ENCODE measurements at places on chromosomes 2 and 18.

GRCh38 chr2:143893371-143893770 lies 626.5 kb downstream of the ZEB2 start:
- DNase-seq = no peak

DNA sequence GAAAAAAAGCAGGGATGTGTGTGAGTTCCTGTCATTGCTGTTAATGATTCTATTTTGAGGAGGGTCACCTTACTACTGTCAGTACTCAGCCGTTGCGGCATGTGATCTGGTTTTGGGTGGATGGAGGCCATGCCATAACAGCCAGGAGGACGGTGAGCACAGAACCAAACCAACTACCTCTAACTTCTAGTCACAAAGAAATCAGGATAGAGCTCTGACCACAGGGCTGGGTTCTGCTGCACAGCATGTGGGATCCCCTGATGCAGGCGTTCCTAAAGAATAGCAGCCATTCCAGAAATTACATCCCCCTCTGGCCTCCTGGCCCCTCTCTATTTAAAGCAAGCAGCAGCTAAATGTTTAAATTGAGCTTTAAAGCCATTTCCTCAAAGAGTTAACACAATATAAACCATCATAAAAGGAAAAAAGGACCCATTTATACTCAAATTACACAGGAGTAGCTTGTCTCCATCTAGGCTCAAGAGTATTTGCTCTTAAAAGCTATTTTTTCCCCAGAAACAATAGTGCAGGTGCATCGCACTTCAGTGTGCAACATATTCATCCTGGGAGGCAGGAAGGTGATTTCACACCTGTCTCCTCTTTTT lies 786.4 kb downstream of the RNF144A start:
- no peak for DNase-seq

DNA sequence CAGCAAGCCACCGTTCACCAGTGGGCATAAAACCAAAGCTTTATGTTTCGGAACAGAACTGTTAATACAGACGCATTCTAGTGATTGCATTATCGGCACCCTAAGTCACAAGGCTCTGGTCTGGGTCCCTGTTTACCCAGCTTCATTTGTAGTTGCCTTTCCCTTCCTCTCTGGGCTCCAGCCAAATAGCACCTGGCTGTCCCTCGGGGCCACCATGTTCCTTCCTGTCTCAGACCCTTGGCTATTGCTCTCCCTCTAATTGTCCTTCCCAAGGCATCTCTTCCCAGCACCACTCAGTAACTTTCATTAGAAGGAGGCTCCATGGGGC lies 75.3 kb downstream of the SDC1 start:
- DNase-seq = no peak

GRCh38 chr2:240638512-240639160 lies 13.4 kb downstream of the GPR35 start:
- DNase-seq = no peak

DNA sequence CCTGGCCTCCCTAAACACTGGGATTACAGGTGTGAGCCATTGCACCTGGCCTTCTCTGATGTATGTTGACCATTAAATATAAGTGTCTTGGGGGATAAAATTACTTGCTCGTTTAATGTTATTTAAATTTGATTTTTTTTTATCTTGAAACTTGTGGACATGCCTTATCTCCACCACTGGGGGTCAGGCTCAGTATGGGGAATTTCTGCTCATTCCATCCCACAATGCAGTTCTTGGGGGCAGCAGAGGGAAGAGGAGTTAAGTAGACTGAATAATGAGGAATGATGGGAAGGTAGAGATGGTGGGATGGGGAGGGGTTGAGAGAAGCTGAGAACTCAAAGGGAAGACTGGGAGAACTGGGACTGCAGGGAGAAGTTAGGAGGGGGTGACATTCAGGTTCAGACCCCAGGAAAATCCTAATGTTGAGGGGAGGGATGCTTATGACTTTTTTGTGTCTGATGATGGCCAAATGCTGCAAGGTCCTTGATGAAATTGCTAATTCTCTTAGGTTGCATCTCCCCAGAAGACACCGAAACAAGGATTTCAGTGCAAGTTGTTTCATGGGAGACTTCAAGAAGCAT lies 174.2 kb downstream of the MIB1 start:
- DNase-seq = no peak

DNA sequence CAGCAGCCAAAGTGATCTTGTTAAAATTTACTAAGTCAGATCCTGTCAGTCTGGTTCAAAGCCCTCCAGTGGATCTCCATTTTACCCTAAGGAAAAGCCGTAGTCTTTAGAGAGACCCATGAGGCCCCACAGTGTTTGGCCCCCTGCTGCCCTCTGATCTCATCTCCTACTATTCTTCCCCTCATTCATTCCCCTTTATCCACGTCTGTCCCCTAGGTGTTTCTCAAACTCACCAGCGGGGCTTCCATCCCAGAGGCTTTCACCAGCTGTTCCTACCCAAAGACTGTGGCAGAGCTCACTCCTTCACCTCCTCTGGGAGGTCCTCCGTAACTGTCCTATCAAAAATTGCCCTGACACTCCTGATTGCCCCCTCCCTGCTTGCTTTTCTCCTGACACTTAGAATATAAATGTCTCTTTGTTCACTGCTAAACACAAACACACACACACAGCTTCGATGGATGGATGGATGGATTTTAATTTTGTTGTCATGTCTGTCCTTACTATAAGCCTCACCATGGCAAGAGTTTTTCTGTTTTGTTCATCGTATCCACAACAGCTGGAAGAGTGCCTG lies 26.1 kb downstream of the LIMS1 start:
- no peak for DNase-seq

GRCh38 chr2:112646102-112646719 lies 472 bp downstream of the SLC20A1 start:
- no peak for DNase-seq

DNA sequence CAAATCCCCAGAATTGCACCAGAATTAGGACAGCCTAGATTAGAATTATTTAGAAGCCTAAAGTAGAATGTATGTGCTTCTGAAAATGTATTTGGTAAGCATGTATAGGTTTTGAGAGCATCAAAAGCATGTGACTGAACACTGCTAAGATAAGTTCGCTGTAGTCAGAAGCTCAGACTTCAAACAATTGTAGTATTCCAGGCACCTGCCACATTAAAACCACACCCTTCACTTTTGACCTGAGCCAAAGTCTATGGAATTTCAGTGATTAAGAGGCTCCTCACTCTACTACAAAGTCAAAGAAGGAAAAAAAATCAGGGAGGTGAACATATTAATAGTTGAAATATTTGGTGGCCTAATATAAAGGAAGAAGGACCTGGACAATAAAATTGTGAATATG lies 8.2 kb downstream of the KCNJ3 start:
- DNase-seq = no peak

- DNase-seq = no peak
Measured at GRCh38 chr2:467892-468647, 180.2 kb upstream of the ALKAL2 start.

DNA sequence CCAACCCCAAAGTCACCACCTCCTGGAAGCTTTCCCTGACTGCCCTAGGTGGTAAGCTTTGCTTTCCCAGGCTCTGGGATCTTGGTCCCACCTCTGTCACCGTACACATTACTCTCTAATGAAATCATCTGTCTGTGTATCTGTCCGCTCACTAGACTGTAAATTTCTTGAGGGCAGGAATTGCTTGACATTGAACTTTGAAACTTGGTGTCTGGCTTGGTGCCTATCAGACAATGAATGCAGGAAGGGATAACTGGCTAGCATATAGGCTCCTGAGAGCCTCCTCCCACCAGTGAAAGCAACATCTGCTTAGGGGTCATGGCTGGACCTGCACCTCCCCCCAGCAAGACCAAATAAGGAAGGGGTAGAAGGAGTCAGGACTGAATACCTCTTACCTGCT lies 155.7 kb downstream of the TNS1 start:
- DNase-seq = no peak

DNA sequence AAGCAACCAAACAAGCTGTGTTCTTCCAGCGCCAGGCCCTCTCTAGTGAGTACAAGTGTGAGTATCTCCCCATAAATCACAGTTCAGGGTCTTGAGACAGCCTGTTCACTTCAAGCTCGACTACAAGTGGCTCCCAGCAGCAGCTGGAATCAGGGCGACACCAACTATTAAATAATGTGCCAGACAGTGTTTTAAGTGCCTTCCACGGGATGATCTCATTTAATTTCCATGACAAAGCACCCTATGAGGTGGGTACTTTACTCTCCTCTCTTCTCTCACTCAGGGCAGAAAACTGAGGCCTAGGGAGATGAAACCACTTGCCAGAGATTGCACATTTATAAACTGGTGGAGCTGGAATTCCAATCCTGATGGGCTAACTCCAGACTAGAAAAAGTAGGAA lies 2.6 kb upstream of the FAM136A start:
- DNase-seq = no peak

GRCh38 chr2:2039826-2040225 lies 291.2 kb downstream of the MYT1L start:
- DNase-seq = no peak

GRCh38 chr2:234556848-234557573 lies 60.1 kb upstream of the ARL4C start:
- no peak for DNase-seq

- no peak for DNase-seq
Measured at GRCh38 chr2:11264818-11265217, 79.6 kb downstream of the ROCK2 start.

- no peak for DNase-seq
Measured at GRCh38 chr18:63348508-63349136, 18.4 kb downstream of the KDSR start.

GRCh38 chr2:232741972-232742371 lies 34.4 kb downstream of the KCNJ13 start:
- DNase-seq = no peak

GRCh38 chr18:74436158-74436769 lies 20.8 kb downstream of the DIPK1C start:
- no peak for DNase-seq

GRCh38 chr2:233049194-233049761 lies 10.9 kb upstream of the INPP5D start:
- DNase-seq = peak; percentile 28

DNA sequence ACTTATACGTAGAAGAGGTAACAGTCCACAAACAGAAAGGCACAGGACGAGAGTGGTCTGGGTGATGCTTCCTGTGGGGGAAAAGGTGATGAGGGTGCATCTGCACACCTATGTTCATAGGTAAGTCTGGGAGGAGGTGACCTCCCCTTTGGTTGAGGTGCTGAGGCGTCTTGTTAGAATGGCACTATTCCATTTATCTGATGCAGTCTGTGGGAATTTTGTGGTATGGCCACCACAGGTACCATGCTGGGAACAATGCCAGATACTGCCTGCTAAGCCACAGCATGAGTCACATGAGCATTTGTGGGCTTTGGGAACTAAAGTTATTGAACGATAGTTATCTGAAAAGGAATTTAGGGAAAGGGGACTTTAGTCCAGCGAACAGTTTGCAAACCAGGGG lies 27.9 kb downstream of the IL37 start:
- DNase-seq = no peak

DNA sequence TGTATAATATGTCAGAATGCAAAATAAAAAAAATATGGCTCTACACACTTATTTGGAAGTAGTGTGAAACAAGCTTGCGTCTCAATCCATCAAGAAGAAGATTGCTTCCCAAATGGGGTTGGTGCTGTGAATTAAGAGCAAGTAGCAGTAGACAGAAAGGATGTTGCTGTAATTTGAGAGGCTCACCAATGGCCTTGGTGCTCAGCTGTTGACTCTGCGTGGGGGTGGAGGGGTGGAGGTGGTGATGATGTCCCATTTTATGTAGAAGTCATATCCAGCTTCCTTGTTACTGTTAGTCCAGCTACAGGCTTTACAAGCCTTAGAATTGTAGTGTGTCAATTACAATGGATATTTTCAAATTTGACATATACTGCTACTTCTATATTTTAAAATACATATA lies 223.4 kb upstream of the RND3 start:
- no peak for DNase-seq

GRCh38 chr2:65177751-65178442 lies 48.0 kb upstream of the RAB1A start:
- DNase-seq = no peak

- no peak for DNase-seq
Measured at GRCh38 chr2:150792780-150793300, 305.4 kb upstream of the RND3 start.

DNA sequence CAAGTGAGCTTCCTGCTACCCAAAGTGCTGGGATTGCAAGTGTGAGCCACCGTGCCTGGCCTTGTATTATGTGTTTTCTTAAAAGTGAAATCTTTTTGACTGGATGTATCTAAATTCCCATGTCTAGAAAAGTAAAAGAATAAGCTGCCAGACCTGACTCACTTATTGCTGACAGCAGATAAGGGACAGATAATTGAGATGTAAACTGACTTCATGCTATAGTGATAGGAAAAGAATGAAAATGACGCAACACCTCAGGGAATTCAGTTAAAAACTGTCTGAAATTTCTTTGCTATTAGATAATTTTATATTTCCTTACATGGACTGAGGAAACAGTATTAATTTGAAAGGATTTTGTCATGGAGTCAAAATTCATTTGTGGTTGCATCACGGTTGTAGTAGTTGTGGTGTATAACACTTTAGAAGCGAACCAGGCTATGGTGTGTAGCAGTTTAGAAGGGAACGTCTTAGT lies 19.4 kb downstream of the TTC27 start:
- no peak for DNase-seq

GRCh38 chr18:13216711-13217465 lies 1.7 kb upstream of the LDLRAD4 start:
- peak; percentile 74 for DNase-seq

DNA sequence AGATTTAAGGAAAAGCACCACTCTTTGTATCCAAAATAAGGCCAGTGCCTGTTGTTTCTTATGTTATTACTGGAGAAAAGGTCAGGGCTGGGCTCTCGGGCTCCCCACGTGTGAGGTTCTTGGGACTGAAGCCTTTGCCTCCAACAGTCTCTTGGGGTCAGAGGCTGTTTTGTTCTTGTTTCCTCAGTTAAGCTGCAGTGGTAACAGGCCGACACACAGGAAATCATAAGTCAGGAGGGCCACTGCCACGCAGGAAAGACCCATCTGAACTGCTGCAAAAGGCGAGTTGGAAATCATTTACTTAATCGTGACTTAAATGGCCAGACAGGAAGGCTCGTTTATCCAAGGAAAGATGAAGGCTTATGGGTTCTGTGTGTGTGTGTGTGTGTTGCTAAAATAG lies 30.3 kb upstream of the IL37 start:
- no peak for DNase-seq

GRCh38 chr2:38154395-38154794 lies 78.4 kb upstream of the CYP1B1 start:
- no peak for DNase-seq

GRCh38 chr2:24203029-24203786 lies 28.4 kb downstream of the FAM228A start:
- DNase-seq = no peak

GRCh38 chr2:160279813-160280465 lies 79.9 kb upstream of the ITGB6 start:
- no peak for DNase-seq
